Stimulated activated CD8-positive, alpha-beta memory T cell treated with anti-CD3 and anti-CD28 coated beads, Interleukin-15, amount 100 ng/mL, for 4 hours (primary cell): ENCODE measurements at places on chromosomes 3 and 15.

DNA sequence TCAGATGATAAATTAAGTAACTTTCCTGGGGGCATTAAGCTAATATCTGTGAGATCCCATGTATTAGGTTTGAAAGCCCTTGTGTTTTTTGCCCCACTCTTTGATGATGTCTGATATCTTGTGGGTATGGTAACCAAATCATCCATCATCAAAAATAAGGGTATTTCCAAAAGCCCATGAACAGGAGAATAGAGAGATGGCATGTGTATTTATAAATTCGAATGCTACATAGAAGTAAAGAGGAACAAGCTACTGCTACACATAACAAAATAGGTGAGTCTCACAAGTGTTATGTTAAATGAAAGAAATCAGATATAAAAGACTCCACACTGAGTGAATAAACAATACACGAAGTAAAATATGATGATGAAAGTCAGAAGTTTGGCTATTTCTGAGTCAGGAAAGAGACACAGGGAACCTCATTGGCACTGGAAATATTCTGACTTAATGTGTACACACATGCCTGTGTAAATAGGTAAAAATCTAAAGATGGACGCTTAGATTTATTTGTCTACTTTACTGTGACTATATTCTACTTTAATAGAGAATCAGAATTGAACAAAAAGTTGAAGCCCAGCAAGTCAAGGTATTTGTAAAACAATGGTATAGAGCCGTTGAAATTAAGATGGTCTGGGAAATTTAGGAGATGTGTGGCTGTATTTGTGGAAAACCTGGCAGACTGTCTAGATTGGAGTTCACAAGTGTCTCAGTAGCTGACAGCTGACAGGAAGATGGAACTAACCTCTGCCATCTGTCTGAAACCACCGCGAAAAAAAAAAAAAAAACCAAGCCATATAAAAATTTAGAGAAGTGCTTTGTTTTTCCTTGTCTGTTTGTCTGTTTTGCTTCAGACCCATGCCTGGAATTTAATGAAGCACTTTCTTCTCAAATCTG lies 111.0 kb upstream of the TGFBR2 start:
- no peak for DNase-seq

DNA sequence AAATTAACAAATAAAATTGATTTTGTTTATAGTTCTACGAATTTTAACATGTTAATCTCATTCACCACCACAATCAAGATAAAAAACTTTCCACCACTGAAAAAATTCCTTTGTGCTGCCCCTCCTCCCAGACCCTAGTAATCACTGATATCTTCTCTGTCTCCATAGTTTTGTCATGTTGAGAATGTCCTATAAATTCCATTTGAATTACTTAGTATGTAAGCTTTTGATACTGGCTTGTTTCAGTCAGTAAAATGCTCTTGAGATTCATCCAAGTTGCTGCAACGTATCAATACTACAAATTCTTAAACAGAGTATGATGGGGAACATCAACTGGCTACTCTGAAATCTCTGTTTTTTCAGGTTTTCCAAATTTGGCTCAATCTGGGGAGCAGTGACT lies 129.6 kb downstream of the CTNNB1 start:
- no peak for DNase-seq

DNA sequence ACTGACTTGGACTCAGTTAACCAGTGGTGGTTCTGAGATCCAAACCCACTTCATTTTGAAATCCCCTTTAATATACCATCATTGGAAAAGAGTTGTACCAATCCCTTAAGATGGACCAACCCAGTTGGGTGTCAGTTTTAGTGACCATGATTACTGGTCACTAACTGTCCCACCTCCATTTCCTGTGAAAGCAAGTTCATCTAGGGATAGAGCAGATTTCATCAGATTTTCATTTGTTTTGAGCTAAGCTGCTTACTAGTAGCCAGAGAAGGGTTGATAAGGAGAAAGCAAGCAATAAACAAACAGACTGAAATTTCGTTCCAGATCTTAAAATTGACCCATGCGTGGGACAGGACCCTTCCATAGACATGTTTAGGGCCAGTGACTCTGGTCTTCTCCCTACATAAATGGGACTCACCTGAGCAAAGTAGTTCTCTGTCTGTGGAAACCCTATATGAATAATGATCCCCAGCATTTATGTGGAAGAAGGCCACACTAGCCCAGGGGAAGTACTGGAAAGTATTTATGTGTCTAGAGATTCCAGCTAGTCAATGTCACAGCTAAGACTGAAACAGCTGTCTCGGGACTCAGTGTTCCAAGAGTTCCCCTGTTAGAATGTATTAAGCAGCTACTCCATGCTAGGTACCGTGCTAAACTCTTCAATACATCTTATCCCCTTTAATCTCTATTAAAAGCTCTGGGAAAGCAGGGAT lies 196.0 kb upstream of the BCL6 start:
- DNase-seq, result no peak

GRCh38 chr3:133996251-133996661 lies 33.5 kb downstream of the SLCO2A1 start:
- DNase-seq, result no peak

- no peak for DNase-seq
Observed at GRCh38 chr3:157274644-157275137, 114.7 kb upstream of the CCNL1 start.

GRCh38 chr3:188262913-188263683 lies 109.1 kb downstream of the LPP start:
- DNase-seq, result no peak

DNA sequence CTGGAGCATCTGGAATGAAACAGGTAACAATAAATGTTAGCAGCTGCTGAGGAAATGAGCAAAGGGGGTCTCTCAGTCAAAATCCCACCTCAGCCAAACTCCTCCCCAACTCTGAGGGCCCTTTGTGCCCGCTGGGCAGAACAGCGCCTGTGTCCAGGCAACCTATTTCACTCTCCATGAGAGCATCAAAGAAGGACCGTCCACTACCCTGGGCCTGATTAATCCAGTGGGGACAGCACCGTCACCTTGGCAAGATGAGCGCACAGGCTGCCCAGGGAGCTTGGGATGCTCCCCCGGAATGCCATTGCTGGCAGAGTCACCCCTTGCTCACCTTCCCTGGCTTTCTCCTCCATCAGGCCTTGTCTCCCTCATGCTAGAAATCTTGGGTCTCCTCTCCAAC lies 97.4 kb upstream of the HACD2 start:
- no peak for DNase-seq

GRCh38 chr3:53919741-53920140 lies 28.1 kb upstream of the SELENOK start:
- no peak for DNase-seq

- DNase-seq, result peak; percentile 26
Observed at GRCh38 chr3:111541911-111542483, at the start of gene CD96. Gene CD96 (plus strand): TSS chr3:111542197. CDS start chr3:111542249, 52 bp downstream.

- DNase-seq, result no peak
Observed at GRCh38 chr15:82968066-82968465, 15.5 kb upstream of the HOMER2 start.
